ENCODE measurements at places on chromosomes 6 and 20. TPM values are rescaled to one million over a fixed set of nuclear protein-coding genes. Genes with fewer than 3 reads are reported as not detected.

GRCh38 chr20:62449951-62450691, 22.8 kb upstream of the RBBP8NL start:
- no peak for DNase-seq

GRCh38 chr20:17210387-17210786, 16.5 kb upstream of the PCSK2 start:
- DNase-seq: no peak

DNA sequence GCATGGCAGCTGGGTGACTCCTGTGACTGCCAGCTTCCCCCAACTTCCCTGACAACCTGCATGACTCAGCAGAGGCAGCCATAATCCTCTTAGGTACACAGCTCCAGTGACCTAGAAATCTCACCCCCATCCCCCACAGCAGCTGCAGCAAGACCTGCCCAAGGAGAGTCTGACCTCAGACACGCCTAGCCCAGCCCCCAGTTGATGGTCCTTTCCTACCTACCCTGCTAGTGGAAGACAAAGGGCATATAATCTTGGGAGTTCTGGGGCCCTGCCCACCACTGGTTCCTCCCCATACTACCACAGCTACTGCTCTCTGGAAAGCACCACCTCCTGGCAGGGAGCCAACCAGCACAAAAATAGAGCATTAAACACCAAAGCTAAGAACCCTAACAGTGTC, 90.2 kb downstream of the F13A1 start:
- DNase-seq: no peak

- DNase-seq: no peak
Measured at GRCh38 chr6:43054206-43054943, 724 bp upstream of the CUL7 start.

- DNase-seq: no peak
Measured at GRCh38 chr20:49633643-49634042, 65.7 kb upstream of the PTGIS start.

DNA sequence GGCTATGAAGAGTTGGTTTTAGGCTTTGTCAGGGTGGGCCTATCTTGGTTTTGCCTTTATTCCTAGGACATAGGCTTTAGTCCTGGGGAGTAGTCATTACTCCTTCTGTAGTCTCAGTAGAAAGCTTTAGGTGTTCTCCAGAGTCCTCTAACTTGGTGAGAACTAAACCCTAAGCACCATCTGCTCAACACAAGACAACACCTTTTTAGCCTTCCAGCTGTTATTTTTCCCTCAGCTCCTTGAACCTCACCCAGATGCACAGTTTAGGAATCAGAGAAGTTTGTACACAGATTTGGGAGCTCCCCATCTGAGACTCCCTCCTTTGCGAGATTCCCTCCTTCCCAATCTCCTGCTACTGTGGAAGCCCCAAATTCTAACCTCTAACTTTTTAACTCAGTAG, 141.3 kb downstream of the QRSL1 start:
- DNase-seq: no peak

GRCh38 chr6:117389227-117390057, 36.3 kb downstream of the ROS1 start:
- no peak for DNase-seq

DNA sequence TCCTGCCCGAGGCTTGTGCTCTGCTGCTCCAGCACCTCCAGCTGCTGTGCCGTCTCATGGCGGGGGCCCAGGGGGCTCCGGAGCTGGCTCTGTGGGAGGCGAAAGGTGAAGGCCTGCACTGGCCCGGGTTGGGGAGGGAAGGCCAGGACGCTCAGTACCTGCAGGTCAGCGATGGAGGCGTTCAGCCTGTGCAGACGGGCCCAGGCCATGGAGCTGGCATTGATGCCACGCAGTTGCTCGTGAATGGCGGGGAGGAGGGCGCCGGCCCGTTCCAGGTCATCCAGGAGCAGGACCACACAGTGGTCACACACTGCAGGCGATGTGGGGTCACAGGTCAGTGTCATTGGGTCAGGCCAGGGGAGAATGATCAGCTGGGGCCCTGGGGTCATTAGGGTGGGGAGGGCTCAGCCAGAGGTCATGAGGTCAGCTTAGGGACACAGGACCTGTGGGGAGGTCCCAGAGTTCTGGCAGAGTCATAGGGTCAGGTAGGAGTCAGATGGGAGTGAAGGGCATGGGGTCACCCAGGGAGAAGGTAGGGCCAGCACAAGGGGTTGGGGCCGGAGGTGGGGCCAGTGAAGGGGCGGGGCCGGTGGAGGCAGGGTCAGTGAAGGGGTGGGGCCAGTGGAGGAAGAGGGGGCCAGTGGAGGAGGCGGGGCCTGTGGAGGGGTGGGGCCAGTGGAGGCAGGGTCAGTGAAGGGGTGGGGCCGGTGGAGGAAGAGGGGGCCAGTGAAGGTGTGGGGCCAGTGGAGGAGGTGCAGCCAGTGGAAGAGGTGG, 18.0 kb downstream of the ADRM1 start:
- DNase-seq: no peak

DNA sequence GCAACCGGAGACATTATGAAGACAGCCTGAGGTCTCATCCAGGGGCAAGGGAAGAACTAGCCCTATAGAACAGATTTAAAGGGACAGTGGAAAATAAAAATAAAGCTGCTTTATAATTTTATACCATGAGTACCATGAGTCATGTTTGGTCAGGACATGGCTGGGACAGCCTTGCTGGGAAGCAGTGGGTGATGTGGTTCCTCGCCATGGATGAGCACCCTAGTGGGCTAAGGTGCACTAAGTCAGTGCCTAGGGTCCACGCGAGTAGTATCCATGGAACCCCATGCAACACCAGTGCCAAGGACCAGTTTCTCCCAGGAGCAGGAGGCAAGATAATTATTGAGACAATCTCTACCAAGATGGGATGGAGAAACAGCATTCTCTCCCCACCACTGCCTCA, 33.4 kb upstream of the ELMO2 start:
- DNase-seq: no peak

- DNase-seq: no peak
Measured at GRCh38 chr6:122285292-122285913, 114.0 kb upstream of the HSF2 start.

DNA sequence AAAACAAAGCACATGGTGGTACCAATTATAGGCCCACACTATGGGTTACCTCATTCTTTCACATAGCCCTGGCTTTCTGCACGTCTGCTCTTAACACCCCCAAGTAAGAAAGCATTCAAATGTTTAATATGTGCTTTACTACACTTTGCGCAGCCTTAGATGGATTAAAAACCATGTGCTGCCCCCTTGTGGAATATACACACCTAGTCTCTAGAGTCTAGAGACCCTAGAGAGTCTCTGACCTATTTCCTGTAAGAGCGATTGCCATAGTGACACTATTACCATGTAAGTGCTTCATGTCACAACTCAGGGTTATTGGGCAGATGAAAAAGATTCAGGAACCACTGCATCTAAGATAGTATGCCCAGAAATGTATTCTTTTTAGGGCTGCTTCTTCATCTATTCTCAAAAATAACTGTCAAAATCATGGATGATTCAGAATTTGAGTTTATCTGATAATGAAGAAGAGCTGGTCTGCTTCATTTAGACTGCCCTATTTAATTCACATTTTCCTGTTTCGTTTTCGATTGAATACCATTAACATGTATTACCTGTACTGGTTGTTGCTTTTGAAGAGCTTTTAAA, 186.3 kb downstream of the ADGB start:
- peak; percentile 18 for DNase-seq

DNA sequence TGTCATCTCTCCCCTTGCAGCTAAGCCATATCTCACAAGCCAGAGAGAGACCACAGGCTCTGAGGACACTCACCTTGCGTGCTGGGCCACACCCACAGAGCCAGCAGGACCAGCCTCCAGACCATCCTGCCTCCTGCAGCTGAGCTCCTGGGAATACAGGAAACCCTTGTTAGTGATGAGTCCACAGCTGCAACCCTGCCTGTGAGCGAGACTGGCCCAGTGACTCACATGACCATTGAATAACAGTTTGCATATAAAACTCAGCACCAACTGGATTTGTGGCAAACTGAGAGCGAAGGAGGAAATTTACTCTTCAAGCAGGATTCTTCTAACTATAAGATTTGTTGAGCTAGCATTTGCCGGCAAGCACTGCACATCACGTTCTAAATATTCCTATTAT, 3.0 kb downstream of the THBS2 start:
- DNase-seq: no peak

GRCh38 chr6:122035173-122035572, 364.3 kb upstream of the HSF2 start:
- DNase-seq: no peak

- DNase-seq: no peak
Measured at GRCh38 chr20:38649275-38649891, 47.8 kb downstream of the ARHGAP40 start.

DNA sequence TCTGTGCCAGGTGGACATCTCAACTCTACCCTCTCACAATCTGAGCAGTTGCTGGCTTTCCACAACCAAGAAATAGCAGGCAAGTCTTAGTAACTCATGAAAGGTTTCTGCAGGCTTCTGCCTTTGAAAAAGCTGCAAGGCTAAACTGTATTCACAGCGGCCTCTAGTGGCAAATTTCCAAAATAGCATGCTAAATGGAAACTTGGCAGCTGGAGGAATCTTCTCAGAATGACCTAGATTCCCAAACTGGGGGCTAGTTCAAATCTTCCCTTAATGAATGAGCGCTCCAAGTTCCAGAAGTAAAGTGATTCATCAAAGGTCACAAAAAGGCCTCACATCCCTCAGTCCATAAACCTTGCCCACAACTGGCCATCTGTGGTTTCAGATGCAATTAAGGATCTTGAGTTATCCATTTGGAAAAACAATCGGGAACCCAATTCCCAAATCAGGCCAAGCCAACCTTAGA, 11.9 kb upstream of the CPNE5 start:
- DNase-seq: peak; percentile 83

- DNase-seq: peak; percentile 42
Measured at GRCh38 chr20:45987108-45987780, 15.2 kb upstream of the ZNF335 start.

Gene HCRTR2
- 0.35 TPM for polyA plus RNA-seq

Gene OLIG3
- not detected for polyA plus RNA-seq

Gene APMAP
- 92.2 TPM for polyA plus RNA-seq

Gene CNKSR3
- polyA plus RNA-seq: 58.4 TPM

Gene IPCEF1
- 8.9 TPM for polyA plus RNA-seq

Measured in left kidney (tissue), 8 donors.